ENCODE measurements at places on chromosomes 13 and 19.
A peak's percentile ranks its signal among the peaks of the same experiment; 100 is the strongest.

DNA sequence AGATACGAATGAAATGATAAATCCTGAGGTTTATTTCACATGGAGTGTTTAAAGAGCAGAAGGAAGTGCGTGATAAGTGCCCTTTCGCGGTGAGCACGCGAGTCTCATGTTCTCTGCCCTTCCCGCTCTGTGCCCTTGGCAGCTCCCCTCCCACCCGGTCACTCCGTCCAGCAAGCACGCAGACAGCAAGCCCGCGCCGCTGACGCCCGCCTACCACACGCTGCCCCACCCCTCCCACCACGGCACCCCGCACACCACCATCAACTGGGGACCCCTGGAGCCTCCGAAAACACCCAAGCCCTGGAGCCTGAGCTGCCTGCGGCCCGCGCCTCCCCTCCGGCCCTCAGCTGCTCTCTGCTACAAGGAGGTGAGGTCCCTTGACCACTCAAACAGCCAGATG, 37.4 kb upstream of the TEX29 start:
- DNase-seq, result no peak

DNA sequence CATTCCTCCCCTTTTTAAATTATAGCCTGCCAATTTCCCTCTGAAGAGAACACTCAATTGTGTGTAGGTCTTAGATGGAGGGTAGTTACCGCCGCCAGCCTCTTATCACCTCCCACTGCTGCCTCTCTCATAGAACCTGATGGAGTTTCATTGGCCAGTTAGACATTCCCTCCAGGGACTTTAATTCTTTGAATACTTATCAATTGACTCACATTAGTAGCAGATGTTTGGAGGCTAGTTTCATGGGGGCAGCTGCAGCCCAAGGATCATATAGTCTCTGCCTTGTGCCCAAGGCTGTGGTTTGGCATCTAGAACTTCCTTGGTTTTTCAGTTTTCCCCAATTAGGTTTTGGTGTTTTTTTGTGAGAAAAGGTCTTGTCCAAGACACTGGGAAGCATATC, 318.9 kb upstream of the HTR2A start:
- peak; percentile 38 for DNase-seq

- DNase-seq, result no peak
Measured at GRCh38 chr13:31595563-31595962, 143.8 kb upstream of the RXFP2 start.

DNA sequence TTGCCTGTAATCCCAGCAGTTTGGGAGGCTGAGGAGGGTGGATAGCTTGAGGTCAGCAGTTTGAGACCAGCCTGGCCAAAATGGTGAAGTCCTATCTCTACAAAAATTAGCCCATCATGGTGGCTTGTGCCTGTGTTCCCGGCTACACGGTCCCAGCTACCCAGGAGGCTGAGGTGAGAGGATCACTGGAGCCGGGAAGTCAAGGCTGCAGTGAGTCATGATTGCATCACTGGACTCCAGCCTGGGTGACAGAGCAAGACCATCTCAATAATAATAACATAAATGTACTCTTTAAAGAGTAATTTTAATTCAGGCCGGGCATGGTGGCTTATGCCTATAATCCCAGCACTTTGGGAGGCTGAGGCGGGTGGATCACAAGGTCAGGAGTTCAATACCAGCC, 38.7 kb downstream of the SKA3 start:
- DNase-seq, result no peak
